SW 1271 (cell line): ENCODE measurements at places on chromosomes 7 and 10.

DNA sequence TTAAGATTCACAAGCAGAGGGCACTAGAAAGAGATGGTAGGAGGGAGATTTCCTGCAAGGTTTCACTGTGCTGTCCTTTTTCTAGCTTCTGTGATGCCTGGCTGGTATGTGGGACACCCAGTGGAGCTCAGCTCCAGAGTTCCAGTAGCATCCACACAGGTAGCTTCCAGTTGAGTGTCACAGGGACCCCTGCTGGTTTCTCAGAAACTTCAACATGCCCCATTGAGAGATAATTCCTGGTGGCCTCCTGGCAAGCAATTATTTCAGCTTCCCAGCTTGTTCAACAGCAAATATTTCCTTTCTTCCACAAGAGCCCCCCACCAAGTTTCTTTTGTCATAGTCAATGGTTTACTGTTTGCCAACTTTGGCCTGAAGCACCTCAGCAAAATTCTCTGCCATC is 858.7 kb downstream of the REEP3 start:
- no peak for DNase-seq

- DNase-seq = peak; percentile 69
Observed at GRCh38 chr10:14953424-14954000, 384 bp downstream of the DCLRE1C start.

- DNase-seq = no peak
Observed at GRCh38 chr7:25849500-25850184, 302.4 kb upstream of the NFE2L3 start.

DNA sequence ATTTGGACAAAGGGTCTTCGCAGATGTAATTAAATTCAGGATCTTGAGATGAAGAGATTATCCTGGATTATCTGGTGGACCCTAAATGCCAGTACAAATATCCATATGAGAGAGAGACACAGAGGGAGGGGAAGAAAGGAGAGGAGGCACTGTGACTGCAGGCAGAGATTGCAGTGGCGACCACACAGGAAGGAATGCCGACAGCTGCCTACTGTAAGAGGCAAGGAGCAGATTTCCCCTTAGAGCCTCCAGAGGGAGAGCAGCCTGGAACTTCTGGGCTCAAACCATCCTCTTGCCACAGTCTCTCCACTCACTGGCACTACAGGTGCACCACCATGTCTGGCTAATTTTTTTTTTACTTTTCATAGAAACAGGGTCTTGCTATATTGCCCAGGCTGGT is 152.3 kb downstream of the SDK1 start:
- no peak for DNase-seq

- DNase-seq = no peak
Observed at GRCh38 chr10:49569031-49569631, 30.2 kb upstream of the ERCC6 start.

GRCh38 chr7:148020679-148021078 is 569.9 kb upstream of the C7orf33 start:
- no peak for DNase-seq

- no peak for DNase-seq
Observed at GRCh38 chr7:93949423-93949822, 27.9 kb downstream of the GNG11 start.

- no peak for DNase-seq
Observed at GRCh38 chr7:120792861-120793130, 65.1 kb downstream of the TSPAN12 start.

DNA sequence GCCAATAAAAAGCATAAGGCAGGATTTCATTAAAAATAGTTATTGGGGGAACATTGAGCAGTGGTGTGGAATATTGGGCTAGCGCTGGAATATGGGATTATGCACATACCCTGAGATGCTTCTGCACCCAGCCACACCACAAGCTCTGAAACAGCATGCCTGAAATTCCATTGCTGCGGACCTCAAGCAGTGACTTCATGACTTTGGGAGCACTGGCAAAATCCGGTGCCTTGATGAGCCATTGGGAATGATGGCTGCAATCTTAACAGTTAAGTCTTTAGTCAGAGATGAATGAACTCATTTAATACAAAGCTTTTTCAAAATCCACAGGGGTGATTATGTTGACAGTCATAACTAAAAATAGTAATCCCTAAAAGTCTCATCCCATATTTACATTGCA is 274.7 kb upstream of the MTPN start:
- no peak for DNase-seq

DNA sequence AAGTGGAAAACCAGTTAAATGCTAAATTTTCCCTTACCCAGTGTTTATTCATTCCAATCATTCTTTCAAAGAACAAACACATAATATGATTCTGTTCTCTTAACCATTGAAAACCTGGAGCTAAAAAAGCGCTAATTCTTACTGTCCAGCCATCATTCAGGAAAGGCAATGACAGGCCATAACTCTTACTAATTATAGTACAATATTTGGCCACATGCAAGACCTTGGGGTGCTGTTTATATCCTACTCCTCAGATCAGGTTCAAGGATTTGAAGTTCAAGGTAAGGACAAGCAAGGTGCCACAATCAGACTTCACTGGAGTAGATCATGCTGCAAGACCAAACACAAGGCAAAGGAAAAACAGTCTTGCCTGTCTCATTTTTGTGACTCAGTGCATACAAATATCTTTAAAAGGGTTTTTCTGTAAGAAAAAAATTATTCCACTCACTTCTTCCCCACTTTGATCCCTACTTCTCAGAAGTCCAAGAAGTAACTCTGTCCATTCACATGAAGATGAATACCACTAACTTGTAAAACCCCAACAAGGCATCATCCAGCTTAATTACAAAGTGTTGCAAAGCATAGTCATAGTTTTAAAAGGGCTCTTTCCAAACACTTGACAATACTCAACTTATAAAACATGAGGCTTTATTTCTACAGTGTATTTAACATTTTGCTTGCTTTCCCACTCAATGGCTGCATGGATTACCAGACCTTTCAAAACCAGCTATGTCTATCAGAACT is 153.0 kb downstream of the DOCK4 start:
- DNase-seq = no peak

DNA sequence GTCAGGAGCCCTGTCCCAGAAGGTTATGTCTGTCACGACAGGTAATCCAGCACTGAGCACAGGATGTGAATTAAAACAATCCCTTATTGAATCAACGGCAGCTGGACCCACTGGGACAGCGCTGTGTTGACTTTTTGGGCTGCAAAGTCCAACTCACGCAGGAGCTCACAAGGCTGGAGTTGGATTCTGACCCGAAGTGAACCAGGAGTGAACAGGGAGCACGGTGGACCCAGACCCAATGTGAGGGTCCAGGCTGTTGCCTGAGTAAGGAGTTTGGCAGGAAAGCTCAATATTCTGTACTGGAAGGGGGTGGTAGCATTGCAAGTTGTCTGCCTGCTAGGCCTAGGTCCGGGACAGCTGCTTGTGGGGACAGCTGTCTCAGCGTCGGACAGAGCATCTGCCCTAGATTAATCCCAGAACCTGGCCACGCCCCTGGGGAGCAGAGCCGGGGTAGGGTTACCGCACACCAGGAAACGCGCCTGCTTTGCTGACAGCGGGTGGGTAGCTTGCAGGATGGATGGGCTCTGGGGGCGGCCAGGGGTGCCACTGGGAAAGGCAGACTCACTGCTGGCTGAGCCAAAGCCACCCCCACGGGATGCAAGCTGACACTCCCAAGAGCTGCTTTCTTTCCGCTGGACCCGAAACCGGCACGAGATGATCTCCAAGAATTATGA is 24.0 kb downstream of the COL26A1 start:
- DNase-seq = no peak

- DNase-seq = no peak
Observed at GRCh38 chr7:83704564-83704963, 55.6 kb upstream of the SEMA3E start.

DNA sequence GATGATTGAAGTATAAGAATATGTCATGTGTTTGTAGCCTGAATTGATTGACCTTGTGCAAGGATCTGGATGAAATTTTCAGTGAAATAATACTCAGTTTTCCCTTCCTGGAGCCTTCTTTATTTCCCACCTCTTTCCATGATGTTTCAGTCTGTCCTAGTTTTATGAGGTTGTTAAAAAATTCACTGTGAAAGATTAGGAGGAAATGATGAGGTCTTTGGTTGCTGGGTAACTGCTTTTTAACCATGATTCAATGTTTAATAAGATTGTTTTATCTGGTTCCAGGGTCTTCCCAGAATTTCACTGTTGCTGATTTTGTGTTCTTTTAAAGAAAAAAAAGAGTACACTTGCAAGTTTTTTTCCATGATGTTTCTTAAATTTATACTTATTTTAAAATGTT is 221.5 kb downstream of the MBL2 start:
- DNase-seq = no peak

- DNase-seq = no peak
Observed at GRCh38 chr10:92714152-92714845, 24.5 kb downstream of the HHEX start.

- no peak for DNase-seq
Observed at GRCh38 chr10:100183481-100183880, 2.3 kb downstream of the ERLIN1 start.

DNA sequence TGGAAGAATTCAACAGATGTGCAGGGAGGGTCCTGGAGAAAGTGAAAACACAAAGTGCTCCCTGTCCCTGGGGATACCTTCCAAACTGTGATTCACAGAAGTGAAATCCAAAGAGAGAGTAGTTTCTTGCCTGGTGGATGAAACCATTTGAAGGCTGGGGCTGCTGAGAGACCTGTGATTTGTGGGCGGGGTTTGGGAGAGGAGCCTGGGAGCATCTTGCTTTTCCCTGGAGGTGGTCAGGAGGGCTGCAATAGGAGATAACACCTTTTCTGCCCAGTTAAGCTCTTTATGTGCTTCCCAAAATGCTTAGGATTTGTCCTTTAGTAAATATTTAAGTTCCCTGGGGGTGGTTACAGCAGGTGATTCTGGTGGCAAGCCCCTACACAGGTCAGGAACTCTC is 105.3 kb upstream of the TPK1 start:
- no peak for DNase-seq

DNA sequence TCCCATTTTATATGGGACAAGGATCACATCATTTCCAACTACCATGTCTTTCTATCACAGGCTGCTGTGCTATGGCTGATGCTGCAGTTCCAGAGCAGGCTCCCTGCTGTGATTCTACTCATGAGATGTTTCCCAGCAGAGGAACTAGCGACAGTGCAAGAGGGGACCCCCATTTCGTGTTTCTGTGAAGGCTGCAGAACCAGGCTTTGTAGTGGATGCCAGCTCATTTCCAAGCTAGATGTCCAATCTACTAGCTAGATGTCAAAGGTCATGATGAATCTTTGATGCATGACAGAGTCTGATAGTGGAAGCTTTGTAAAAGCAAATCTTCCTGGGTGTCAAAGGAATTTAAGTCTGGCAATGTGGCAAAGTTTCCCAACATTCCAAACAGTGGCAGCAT is 21.2 kb upstream of the MYO3A start:
- no peak for DNase-seq

DNA sequence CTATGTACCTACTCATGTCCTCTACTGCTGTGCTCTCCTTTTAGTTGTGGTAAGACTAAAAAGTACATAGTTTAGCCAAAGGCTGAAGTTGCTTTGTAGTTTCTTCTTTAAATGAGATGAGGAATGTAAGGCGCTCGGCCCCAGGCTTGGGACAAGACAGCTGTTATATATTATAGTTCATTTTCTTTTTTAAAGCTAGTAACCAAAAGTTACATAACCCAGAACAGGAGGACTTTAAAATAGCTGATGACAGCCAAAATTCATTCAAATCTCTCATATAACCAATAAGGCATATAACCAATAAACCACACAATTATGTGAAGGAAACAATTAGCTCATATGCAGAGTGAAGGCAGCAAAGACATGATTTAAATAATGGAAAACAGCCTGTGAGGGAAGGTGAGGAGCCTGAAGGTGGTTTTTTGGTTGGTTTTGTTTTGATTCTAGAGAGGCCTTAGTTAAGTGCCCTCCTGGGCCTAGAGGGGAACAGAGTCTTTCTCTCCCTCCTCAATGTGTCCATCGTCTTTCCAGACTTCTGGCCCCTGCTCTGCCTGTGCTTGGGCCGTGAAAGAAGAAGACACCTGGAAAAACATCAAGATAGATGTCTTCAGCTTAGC is 35.8 kb downstream of the SLC26A4 start:
- no peak for DNase-seq

DNA sequence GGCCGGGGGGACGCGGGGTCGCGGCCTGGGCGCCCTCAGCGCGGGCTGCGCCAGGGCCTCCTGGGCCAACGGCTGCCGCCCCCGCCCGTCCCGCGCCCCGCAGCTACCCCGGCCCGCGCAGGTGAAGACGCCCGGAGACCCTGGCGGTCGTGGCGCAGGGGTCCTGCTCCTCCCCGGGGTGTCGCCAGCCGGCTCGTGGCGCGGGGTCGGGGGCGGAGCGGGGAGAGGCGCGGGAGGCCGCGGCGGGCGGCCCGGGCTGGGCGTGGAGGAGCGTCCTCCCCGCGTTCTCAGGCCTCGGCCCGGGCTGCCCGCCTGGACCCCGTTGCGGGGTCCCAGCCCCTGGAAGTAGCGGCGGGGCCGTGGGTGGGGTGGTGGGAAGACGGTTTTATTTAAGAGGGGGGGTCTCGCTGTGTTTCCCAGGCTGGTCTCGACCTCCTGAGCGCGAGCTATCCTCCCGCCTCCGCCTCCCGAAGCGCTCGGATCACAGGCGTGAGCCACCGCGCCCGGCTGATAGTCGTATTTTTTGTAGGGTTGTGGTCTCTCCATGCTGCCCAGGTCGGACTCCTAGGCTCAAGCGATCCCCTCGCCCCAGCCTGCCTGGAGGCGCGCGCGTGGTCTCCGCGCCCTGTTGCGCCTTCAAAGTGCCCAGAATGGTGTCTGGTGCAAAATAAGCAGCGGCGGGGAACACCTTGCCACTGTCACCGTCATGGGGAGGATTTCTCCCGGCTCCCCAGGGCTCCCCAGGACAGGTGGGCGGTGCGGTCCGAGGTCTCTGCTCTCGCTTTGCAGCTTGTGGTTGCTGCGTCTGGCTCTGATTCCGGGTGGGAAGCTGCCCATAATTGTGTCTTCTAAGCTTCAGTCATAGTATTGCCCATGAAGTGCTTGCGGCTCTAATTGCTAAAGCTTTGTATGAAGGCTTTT is 15.3 kb upstream of the SUN1 start:
- no peak for DNase-seq

- no peak for DNase-seq
Observed at GRCh38 chr7:157440346-157441022, 103.7 kb downstream of the DNAJB6 start.

DNA sequence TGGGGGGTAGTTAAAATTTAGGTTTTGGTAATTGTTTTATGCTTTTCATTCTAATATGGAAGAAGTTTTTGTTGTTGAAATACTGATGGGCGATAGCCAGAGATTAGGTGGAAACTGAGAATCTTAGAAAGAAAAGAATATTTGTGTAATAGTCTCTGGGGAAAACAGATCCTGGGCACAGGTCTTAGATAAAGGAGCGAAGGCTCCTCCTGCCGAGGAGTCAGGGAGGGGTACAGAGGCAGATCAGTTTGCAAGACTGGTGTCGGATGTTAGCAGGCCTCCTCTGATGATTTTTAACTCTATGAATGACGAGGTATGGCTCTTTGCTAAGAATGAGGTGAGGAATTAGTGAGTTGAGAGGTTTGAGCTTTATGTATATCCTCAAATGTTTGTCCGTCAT is 339.7 kb downstream of the HGF start:
- DNase-seq = no peak

- DNase-seq = no peak
Observed at GRCh38 chr7:41114131-41114530, 588.8 kb downstream of the INHBA start.
